ENCODE measurements at places on chromosomes 16 and 17.

DNA sequence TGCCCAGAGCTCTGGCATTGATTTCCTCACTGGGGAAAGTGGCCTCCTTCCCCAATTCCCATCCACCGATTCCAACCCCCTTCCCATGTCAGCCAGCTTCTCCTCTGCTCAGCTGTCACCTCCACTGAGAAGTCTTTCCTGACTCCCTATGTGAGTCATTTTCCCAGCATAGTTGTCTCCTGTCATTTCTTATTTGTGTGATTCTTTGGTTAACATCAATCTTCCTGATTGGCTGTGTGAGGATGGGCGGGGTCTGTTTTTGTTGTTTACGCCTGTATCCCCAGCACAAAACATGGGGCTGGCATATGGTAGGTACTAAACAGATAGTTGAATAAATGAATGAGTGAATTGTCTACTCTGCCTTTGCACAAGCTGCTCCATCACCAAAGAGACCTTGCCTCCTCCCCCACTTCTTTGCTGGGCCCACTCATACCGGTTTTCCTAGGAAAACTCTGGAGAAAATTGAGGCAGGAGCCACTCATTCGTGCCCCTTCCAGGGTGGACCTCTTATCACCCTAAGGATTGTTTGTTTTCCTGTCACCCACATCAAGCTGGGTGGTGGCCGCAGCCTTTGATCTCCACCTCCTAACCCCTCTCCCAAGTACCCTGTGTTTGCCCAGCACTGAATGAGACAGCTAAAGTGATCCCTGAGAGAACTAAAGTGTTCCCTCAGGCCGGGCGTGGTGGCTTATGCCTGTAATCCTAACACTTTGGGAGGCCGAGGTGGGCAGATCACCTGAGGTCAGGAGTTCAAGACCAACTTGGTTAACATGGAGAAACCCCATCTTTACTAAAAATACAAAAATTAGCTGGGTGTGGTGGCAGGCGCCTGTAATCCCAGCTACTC, 1.2 kb upstream of the GRB7 start:
- no peak for DNase-seq

GRCh38 chr17:61528171-61528570, 62.8 kb downstream of the NACA2 start:
- no peak for DNase-seq

DNA sequence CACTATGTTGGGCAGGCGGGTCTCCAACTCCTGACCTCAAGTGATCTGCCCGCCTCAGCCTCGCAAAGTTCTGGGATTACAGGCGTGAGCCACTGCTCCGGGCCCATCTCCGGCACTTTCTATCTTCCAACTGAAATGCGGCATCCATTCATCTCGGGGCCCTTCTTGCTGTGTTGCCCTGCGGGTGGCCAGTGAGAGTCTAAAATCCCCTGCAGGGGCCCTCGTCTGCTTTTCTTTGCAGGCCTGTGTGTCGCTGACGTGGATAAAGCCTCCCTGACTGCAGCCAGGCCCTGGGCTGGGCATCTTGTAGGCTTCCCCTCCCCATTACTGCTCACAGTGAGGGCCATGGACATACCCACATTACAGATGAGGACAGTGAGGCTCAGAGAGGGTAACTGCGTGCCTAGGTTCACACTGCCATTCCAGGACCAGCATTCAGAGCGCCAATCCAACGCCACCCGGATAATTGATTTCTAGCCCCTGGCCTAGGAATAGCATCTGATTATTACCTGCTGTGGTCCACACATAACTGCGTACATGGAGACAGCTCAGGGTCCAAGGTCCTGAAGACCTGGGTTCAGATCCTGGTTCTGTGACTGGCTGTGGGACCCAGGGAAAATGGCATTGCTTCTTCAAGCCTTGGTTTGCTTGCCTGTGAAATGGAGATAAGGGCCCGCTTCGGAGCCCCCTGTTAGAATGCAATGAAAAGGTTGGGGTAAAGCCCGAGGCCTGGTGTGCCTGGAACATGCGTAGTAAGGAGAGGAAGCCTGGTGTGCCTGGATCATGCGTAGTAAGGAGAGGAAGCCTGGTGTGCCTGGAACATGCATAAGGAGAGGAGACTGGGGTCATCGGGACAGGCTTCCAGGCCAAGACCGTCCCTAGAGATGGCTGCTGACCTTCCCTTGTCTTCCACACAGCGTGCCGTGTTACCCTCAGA, 25.0 kb downstream of the CRISPLD2 start:
- DNase-seq, result no peak

DNA sequence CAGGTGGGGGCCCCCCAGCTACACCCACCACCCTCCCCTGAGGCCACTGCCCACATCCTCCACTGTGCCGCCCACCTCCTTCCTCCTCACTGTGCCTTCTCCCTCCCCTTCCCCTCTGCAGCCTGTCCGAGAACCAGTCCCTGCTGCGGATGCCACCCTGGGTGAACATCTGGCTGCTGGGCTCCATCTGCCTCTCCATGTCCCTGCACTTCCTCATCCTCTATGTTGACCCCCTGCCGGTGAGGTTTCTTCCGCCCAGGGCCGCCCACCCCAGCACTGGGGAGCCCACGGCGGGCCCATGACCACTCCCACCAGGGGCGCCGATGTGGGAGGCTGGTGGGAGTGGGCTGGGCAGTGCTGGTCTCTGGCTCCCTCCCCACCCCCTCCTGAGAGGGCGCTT, 22.1 kb downstream of the RABEP2 start:
- no peak for DNase-seq

- no peak for DNase-seq
Measured at GRCh38 chr17:70775679-70776078, 606.3 kb downstream of the KCNJ2 start.

GRCh38 chr16:74713876-74714275, 13.2 kb upstream of the MLKL start:
- DNase-seq, result no peak

GRCh38 chr17:17120701-17121100, 78.4 kb downstream of the MPRIP start:
- no peak for DNase-seq

DNA sequence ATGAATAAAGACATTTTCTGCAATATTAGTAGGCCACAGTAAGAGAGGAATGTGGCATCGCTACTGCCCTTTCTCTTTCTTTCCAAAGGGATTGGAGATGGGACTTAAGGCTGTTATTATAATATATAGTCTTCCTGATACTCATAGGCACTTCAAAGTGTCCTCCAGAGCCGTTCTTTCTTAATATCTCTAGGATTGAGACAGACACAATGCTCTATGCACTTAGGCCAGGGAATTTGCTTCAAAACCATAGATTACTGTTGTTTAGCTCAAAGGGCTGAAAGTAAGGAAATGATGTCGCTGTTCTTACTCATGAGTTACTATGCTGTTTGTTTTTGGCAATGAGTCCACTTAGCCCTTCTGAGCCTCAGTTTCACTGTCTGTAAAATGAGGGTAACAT, 590.5 kb downstream of the CDH11 start:
- no peak for DNase-seq

GRCh38 chr17:1638171-1638590, 7.4 kb downstream of the SCARF1 start:
- DNase-seq, result no peak

- DNase-seq, result no peak
Measured at GRCh38 chr16:87319011-87319410, 1.8 kb upstream of the C16orf95 start.

DNA sequence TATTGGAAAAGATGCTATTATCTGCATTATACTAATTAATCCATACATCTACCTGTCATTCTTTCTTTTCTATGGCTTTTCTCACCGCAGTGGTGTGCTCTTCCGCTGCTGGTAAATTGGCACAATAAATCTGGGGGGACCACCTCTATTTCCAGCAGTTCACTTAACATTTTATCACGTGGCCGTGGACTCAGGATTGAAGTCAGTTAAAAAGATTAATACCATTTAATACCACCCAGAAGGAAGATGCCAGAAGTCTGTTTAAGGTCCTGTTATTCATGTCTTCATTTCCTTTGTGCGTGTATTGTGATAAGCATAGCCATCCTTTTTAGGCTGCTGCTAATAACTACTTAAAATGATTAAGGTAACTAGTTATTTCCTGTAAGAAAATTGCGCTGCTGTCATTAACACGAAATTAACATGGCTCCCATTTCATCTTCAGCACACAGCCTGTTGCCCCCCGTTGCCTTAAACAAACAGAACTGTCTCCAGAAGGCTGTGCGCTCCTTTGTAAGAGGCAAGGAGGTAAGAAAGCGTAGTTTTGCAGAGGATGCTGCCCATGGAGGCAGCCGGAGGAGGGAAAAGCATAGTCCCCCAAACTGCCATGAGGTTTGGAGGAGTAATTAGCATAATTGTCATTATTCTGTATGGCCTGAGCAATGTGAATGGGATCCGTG, 414.4 kb downstream of the UTP18 start:
- no peak for DNase-seq

DNA sequence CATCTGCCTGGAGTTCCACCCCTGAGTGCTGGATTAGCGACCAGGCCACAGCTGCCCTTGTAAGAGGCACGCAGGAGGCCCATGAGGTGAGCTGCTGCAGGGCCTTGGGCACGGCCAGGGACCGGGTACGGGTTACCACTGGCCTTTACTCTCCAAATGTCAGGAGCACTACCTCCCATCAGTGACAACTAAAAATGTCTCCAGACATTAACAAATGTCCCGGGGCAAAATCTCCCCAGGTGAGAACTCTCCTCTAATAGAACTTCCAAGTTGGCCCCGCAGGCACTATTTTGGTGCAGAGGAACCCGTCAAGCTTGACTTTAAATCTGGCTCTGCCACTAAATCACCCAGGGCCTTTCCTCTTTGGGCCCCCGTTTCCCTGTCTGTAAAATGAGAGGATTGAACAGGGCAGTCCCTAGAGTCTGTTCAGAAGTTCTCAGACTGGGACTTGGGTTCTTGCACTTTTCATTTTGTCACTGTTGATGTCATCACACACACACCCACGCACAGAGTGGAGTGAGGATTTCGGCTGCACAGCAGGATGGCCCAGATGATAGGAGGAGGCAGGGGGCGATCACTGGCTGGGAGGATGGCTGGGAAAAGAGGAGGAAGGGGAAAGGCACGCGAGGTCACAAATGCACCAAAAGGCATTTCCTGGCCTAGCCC, 24.5 kb upstream of the MAPT start:
- DNase-seq, result no peak

- DNase-seq, result no peak
Measured at GRCh38 chr17:49969795-49970389, 902 bp downstream of the DLX4 start.

- peak; percentile 33 for DNase-seq
Measured at GRCh38 chr16:180681-181564, 664 bp downstream of the HBQ1 start.

GRCh38 chr17:17533901-17534441, 37.8 kb upstream of the RASD1 start:
- no peak for DNase-seq

DNA sequence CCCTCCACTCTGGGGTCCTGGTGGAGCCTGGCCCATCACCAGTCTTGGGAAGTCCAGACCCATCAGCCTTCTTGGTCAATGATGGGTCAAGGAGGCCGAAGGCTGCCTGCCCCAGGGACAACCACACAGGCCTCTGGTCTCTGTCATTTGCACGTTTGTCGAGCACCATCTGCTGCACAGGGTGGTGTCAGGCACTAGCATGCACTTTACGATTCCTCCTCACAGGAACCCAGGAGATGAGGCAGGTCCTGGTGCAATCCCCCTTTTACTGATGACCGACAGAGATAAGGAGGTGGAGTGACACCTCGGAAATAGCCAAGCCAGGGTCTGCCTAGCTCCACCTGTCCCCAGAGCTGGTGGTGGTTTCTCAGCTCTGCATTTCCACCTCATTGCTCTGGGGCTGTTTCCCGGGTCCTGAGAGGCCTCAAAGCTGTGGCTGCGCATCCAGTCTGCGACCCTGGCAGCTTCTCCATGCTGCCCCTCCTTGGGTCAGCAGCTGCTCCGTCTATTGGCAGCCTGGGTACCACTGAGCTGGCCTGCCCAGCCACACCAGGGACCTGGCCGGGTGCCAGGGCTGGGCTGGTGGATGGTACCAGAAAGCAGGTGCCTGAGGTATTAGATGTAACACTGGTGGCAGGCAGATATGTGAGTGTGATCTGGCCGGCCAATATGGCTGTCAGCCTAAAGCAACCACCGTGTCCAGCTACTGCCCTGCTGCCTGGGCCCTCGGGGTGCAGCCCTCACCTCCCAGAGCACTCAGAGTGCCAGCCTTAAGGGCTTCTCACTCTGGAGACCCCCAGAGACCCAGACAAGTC, 10.0 kb downstream of the MMP15 start:
- no peak for DNase-seq

DNA sequence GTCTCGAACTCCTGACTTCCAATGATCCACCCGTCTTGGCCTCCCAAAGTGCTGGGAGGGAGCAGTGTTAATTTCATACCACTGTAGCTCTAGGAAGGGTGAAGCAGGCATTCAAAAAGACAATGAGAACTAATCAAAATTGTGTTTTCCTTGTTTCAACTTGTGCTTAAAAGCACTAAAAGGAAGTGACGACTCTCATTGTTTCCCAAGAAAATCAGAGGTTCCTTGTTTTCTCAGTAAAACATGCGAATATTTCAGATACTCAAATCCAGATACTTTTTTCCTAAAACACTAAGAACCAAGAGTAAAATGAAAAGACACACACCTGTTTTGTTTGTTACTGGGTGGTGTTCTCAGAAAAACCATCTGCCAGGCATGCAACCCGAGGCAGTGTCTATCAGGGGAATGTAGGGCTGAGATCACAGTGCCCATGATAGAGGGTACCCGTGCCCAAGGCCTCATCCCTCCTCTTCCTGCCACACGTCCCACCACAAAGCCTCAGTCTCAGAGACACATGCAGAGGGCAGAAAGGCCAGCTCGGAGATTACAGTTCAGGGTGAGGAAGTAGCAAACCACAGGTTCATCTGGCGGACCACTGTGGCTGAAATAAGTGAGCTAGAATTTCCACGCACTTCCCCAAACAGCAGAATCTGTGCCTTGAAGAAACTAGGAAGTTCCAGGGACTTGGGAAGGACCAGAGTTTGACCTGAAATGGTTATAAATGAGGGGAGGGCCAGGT, 33.7 kb downstream of the GINS3 start:
- no peak for DNase-seq

GRCh38 chr16:77172951-77173350, 18.0 kb upstream of the MON1B start:
- no peak for DNase-seq

DNA sequence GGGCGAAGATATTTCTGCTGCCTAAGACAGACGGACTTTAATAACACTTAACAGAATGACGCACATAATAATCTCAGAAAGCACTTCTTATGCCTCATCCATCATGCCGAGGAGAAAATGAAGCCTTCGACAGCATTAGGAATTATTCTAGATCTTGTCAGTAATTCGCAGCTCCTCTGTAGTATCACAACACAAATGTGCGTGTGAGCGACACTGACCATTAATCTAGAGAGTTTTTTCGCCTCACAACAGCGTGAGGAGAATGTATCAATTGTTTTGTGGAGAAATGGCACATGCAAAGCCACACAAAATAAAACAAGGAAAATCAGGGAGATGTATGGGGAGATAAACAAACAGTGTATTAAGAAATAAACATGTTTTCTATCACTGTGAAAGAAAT, 410.2 kb upstream of the PSMD7 start:
- no peak for DNase-seq

Measured in activated CD8-positive, alpha-beta memory T cell treated with anti-CD3 and anti-CD28 coated beads for 48 hours (primary cell).